Ovary (tissue), 10 donors: ENCODE measurements at places on chromosomes 2 and 18.

GRCh38 chr2:10844097-10844496 lies 31.5 kb upstream of the PDIA6 start:
- no peak overlapping the region for H3K4me3 ChIP-seq
- no peaks in the 10 kb centered on the region for H3K4me1 ChIP-seq
- H3K27ac ChIP-seq, result no peak overlapping the region

- no peak for DNase-seq
- no peaks in the 10 kb centered on the region for H3K36me3 ChIP-seq
- H3K27ac ChIP-seq, result peak overlapping the region; percentile 93
- peaks cover 21% of the 10 kb centered on the region for H3K4me1 ChIP-seq
- H3K4me3 ChIP-seq, result no peak overlapping the region
- H3K27me3 ChIP-seq, result no peaks in the 10 kb centered on the region
Measured at GRCh38 chr2:218005486-218005885, 2.7 kb upstream of the TNS1 start.

DNA sequence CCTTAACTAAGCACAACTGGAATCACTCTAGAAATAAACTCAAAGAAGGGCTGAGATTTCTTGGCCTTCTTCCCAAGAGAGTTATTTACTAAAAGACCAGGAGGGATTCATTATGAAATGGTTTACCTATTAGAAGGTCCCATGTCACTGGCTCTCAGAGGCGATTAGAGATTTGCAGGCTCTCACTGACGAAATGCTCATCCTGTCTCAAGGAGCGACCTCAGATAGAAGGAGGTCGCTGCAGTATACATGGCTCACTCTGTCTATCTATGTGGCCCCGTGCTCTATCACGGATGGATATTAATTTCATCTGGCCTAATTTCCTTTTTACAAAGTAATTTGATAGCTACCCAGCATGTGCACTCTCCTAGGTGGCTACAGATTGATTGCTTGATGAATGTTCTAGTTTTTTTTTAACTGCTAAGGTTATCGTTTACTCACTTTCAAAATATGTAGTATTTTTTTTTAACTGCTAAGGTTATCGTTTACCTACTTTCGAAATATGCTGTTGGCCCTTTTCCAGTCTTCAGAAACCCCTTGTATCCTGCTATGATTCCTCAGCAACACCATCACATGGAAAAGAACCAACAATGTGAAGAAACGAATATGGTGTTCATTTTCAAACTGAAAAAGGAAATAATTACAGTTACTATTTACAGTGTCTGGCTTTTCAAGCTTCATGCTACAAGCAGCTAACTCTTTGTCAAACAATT lies 9.1 kb downstream of the SMIM21 start:
- no peak overlapping the region for H3K27ac ChIP-seq
- no peak overlapping the region for H3K4me3 ChIP-seq
- no peaks in the 10 kb centered on the region for H3K27me3 ChIP-seq
- no peaks in the 10 kb centered on the region for H3K36me3 ChIP-seq
- no peak for DNase-seq

DNA sequence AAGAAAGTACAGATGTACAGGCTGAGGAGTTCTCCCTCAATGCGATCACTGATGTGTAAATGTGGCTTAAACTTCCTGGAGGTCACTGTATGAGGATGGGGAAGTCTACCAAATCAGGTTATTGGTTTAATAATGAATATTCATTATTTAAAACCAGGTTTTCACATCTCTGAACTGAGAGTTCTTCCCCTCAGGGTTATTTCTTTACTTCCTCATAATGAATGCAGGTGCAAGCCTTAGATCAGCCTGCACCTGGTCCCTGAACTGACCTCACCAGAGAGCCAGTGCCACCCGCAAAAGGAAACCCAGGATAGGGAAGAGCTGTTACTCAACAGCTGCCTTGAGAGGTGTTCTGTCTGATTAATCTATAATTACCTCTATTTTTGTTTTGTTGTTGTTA lies 369.0 kb downstream of the EPHA4 start:
- H3K36me3 ChIP-seq, result no peaks in the 10 kb centered on the region
- no peak overlapping the region for H3K27ac ChIP-seq
- H3K27me3 ChIP-seq, result no peaks in the 10 kb centered on the region
- H3K4me1 ChIP-seq, result no peaks in the 10 kb centered on the region

- peak overlapping the region; percentile 46 for H3K27ac ChIP-seq
- H3K4me3 ChIP-seq, result no peak overlapping the region
- peak; percentile 53 for DNase-seq
- H3K36me3 ChIP-seq, result no peaks in the 10 kb centered on the region
Measured at GRCh38 chr2:160207804-160208654, 8.0 kb upstream of the ITGB6 start.

DNA sequence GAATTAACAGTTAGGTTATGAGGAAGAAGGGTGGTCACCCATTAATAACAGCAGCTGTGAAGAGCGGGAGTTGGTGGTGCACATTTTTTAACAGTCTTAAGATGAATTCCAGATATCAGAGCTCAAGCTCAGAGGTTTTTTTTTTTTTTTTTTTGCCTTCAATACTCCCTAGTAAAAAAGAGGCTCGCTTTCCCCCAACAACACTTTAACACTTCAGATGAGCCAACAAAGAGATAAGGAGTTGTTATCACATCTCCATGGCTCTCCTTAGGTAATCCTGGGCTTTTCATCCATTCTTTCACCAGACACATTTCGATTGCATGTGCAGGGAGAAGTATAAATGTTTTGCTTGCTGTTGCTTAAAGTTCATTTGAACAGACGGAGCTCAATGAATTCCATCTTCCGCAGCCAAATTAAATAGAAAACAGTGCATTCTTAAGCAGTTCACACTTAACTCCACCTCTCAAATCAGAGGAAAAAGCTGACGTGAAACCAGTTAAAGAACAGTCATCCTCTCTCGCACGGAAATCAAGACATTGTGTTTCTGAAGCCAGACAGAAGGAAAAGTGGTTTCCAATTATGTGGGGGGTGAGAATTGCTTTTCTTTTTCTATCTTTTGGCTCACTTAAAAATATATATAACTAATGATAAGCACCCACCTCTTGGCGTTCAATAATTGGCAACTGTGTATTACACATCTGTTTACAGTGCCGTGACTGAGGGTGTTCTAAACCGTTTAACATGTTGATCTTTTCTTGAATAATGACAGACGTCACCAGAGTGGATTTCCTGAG lies 118.2 kb downstream of the ZNF521 start:
- no peak overlapping the region for H3K27ac ChIP-seq
- H3K36me3 ChIP-seq, result no peaks in the 10 kb centered on the region
- no peaks in the 10 kb centered on the region for H3K27me3 ChIP-seq
- DNase-seq, result no peak
- H3K4me3 ChIP-seq, result no peak overlapping the region
